ENCODE measurements at places on chromosomes 3 and 15. TPM values are rescaled to one million over a fixed set of nuclear protein-coding genes. Genes with fewer than 3 reads are reported as not detected.
A peak's percentile ranks its signal among the peaks of the same experiment; 100 is the strongest.

GRCh38 chr3:149480326-149481017 is 6.0 kb downstream of the TM4SF4 start:
- peak; percentile 55 for DNase-seq
- peaks cover 11% of the 10 kb centered on the region for H3K27me3 ChIP-seq
- no peak overlapping the region for H3K27ac ChIP-seq
- H3K36me3 ChIP-seq = no peaks in the 10 kb centered on the region
- H3K4me3 ChIP-seq = no peak overlapping the region
- no peaks in the 10 kb centered on the region for H3K4me1 ChIP-seq

GRCh38 chr15:45586601-45587094 is 531 bp upstream of the BLOC1S6 start:
- no peak for DNase-seq
- peaks cover 30% of the 10 kb centered on the region for H3K4me1 ChIP-seq
- peak overlapping the region; percentile 98 for H3K27ac ChIP-seq
- peak overlapping the region; percentile 94 for H3K4me3 ChIP-seq
- H3K27me3 ChIP-seq = no peaks in the 10 kb centered on the region

INSYN1 gene
- total RNA-seq = not detected

CYP1A2 gene
- not detected for total RNA-seq

FBXW12 gene
- not detected for total RNA-seq

GRCh38 chr3:46712191-46713049 is 5.2 kb downstream of the PRSS50 start:
- no peaks in the 10 kb centered on the region for H3K4me1 ChIP-seq
- no peak overlapping the region for H3K4me3 ChIP-seq
- H3K36me3 ChIP-seq = no peaks in the 10 kb centered on the region

CAPN3 gene
- total RNA-seq = 9.2 TPM

DNA sequence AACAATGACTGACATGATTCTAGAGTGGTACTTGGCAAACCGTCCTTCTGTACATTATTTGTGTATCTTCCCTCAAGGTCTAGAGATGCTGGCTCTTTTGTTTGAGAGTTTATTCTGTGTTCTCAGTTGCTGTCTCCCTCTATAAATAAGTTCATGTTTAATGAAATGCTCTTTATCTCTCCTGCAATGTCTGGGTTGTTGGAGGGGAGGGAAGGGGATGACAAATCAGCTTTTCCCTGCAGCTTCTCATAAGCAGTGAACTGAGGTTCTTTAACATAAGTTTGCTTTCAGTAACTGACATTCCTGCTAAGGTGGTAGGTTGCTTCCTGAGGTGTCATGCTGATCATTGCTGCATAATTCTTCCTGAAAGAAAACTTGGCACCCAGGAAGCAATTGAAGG is 21.8 kb downstream of the ITPR1 start:
- no peak overlapping the region for H3K4me3 ChIP-seq
- no peak for DNase-seq
- H3K27me3 ChIP-seq = no peaks in the 10 kb centered on the region
- peaks cover 67% of the 10 kb centered on the region for H3K4me1 ChIP-seq
- H3K36me3 ChIP-seq = no peaks in the 10 kb centered on the region

CIDEC gene
- 0.65 TPM for total RNA-seq

DNA sequence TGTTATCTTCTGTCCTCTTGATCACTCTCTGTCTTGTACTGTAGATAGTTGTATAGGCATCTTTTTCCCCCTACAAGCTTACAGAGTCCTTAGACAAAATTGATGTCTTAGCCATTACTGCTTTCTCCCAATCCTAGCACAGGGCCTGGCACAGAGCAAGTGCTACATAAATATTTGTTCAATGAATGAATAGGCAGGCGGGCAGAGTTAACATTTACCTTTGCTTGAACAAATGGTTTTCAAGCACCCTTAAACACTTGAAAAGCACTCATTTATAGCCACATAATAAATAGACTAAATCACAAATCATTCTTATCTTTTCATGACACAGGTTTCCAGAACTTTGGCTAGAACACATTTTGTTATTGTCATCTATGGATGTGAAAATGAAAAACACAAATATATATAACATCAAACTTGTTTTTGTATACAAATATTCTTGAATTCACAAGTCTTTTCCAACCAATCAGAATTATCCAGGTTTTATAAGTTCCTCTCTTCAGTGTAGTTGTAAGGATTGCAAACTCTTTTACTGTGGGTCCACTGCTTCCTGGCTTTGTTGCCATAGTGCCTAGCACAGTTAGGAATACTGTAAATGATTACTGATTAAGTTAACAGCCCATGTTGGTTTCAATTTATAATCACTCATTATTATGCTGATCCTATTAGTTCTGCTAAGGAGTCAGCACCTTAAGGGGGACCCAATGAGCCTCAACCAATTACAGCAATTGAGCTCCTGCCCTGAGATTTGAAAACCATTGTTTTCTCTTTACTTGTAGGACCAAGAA is 61.9 kb downstream of the ISL2 start:
- no peaks in the 10 kb centered on the region for H3K4me1 ChIP-seq
- no peak for DNase-seq
- H3K27me3 ChIP-seq = no peaks in the 10 kb centered on the region

IP6K1 gene
- 36.5 TPM for total RNA-seq

DNA sequence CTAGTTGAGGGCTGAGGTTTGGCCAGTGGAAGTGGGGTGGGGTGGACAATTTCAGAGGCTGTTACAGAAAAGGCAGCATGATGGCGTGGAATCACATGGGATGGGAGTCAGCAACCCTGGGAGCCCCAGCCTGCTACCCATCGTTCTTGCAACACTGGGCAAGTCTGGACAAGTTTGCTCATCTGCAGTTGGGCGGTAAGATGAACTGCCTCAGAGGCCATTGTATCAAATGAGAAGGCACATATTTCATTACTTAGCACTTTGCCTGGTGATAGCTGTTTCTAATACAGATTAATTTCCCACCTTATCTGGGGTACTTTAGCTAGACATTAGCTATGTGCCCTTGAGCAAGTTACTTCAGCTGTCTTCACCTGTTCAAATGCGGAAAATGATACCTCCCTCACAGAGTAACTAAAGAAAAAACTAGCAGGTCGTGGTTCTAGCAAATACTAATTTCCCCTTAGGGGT is 248.9 kb downstream of the THSD4 start:
- no peaks in the 10 kb centered on the region for H3K4me1 ChIP-seq
- no peak overlapping the region for H3K27ac ChIP-seq
- no peaks in the 10 kb centered on the region for H3K27me3 ChIP-seq
- H3K4me3 ChIP-seq = no peak overlapping the region
- DNase-seq = no peak

DNA sequence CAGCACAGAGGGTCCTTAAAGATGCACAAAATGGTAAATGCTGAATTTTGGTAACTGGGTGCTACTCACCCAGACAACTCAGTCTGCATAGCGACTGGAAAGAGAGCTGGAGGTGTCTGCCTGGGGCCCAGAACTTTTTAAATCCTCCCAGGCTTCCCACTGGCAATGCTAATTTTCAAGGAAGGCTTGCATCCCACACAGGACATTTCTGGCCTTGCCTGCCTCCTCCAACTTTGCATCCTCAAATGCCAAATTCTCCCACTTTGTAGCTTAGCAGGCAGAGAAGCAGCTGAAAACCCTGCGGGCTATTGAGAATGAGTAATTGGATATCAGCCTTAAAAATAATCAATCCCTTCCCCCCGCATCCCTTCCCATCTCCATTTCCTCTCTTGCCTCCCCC is 656.6 kb upstream of the ADAMTS9 start:
- no peaks in the 10 kb centered on the region for H3K36me3 ChIP-seq
- no peaks in the 10 kb centered on the region for H3K27me3 ChIP-seq
- no peak overlapping the region for H3K4me3 ChIP-seq
- H3K27ac ChIP-seq = no peak overlapping the region
- no peaks in the 10 kb centered on the region for H3K4me1 ChIP-seq
- DNase-seq = no peak

SAMMSON gene
- total RNA-seq = not detected

TLR9 gene
- total RNA-seq = 1.2 TPM

CCR5 gene
- 0.29 TPM for total RNA-seq

ZNF385D gene
- total RNA-seq = not detected

LYSMD2 gene
- 23.1 TPM for total RNA-seq

SLC12A1 gene
- not detected for total RNA-seq

ACKR4 gene
- total RNA-seq = not detected

GRCh38 chr15:42231088-42231487 is 23.0 kb upstream of the VPS39 start:
- DNase-seq = no peak
- no peaks in the 10 kb centered on the region for H3K4me1 ChIP-seq
- H3K27ac ChIP-seq = no peak overlapping the region
- no peak overlapping the region for H3K4me3 ChIP-seq
- peaks cover 6% of the 10 kb centered on the region for H3K36me3 ChIP-seq
- no peaks in the 10 kb centered on the region for H3K27me3 ChIP-seq

GRCh38 chr15:69807721-69808120 is 290.0 kb downstream of the TLE3 start:
- peak; percentile 21 for DNase-seq
- no peak overlapping the region for H3K27ac ChIP-seq
- no peaks in the 10 kb centered on the region for H3K36me3 ChIP-seq
- no peak overlapping the region for H3K4me3 ChIP-seq

FEZF2 gene
- not detected for total RNA-seq

ANKUB1 gene
- not detected for total RNA-seq

- no peak overlapping the region for H3K27ac ChIP-seq
- no peaks in the 10 kb centered on the region for H3K36me3 ChIP-seq
- peaks cover 32% of the 10 kb centered on the region for H3K4me1 ChIP-seq
- no peak overlapping the region for H3K4me3 ChIP-seq
- DNase-seq = no peak
Observed at GRCh38 chr3:31291818-31292217, 240.9 kb upstream of the STT3B start.

GRCh38 chr3:12929801-12930200 is 88.4 kb upstream of the RPL32 start:
- no peak for DNase-seq
- no peaks in the 10 kb centered on the region for H3K36me3 ChIP-seq
- H3K4me3 ChIP-seq = no peak overlapping the region

NFKBIZ gene
- total RNA-seq = 116 TPM

PRSS50 gene
- total RNA-seq = 0.09 TPM

GRCh38 chr3:178324356-178324755 is 211.9 kb upstream of the KCNMB2 start:
- H3K4me1 ChIP-seq = no peaks in the 10 kb centered on the region
- no peak overlapping the region for H3K4me3 ChIP-seq
- no peak for DNase-seq
- no peaks in the 10 kb centered on the region for H3K36me3 ChIP-seq

DNA sequence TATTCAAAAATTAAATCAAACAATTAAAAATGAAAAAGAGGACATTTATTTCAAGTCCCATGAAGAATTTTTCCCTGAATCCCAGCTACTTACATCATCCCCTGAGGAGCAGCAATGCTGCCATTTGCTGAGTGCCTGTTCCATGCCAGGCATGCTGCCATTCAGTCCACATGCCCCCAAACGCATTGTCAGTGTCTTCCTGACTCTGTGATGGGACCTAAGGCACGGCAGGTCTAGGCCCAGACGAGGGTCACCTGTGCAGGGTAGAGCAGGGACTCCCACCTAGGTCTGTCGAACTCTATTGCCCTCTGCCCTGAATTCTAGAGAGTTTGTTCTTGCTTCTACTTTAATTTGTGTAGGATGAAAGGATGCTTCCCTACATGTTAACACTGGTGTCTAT is 7.0 kb downstream of the PSTPIP1 start:
- H3K27ac ChIP-seq = peak overlapping the region; percentile 93
- H3K4me3 ChIP-seq = peak overlapping the region; percentile 74
- H3K27me3 ChIP-seq = no peaks in the 10 kb centered on the region
- DNase-seq = no peak
- H3K4me1 ChIP-seq = peaks cover 100% of the 10 kb centered on the region

- peaks cover 57% of the 10 kb centered on the region for H3K4me1 ChIP-seq
- peak overlapping the region; percentile 55 for H3K4me3 ChIP-seq
- peak; percentile 41 for DNase-seq
- peaks cover 38% of the 10 kb centered on the region for H3K36me3 ChIP-seq
Observed at GRCh38 chr3:16337856-16338540, 73.0 kb downstream of the OXNAD1 start.

- H3K36me3 ChIP-seq = no peaks in the 10 kb centered on the region
- H3K4me1 ChIP-seq = no peaks in the 10 kb centered on the region
- no peak overlapping the region for H3K4me3 ChIP-seq
- H3K27me3 ChIP-seq = no peaks in the 10 kb centered on the region
- no peak for DNase-seq
- no peak overlapping the region for H3K27ac ChIP-seq
Observed at GRCh38 chr3:94896994-94897393, 834.1 kb downstream of the NSUN3 start.

DNA sequence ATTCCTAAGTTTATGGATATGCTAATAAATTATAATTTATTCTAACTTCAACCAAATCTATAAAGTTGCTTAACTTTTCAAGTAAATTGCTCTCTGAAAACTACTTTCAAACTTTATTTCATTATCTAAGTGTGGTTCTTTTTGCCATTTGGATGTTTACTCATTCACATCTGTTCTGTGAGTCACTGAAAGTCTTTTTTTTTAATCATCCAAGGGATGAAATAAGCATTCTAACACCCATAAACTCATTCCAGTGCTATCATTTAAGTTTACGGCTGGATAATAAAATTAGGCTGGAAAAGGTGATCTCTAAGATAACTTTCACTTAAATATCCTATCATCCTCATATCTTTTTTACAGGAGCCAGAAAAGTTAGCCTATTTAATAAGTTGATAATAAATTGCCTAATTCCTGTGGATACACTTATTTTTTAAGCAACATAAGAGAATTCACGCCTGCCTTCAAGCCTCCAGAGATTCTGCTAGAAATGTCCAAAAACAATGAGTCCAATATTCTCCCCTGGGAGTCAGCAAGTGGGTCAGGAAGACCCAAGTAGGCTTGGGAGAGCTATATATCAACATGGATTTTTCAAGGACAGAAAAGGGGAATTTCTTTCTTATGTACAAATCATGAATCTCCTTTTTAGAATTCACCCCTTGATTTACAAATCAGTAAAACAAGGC is 25.8 kb downstream of the SCG3 start:
- no peaks in the 10 kb centered on the region for H3K36me3 ChIP-seq
- no peak for DNase-seq
- no peak overlapping the region for H3K4me3 ChIP-seq
- no peaks in the 10 kb centered on the region for H3K4me1 ChIP-seq
- no peak overlapping the region for H3K27ac ChIP-seq

ZNF620 gene
- total RNA-seq = 7.4 TPM

GRCh38 chr15:85742186-85742821 is 52.4 kb downstream of the KLHL25 start:
- no peaks in the 10 kb centered on the region for H3K27me3 ChIP-seq
- peak overlapping the region; percentile 73 for H3K27ac ChIP-seq
- H3K4me1 ChIP-seq = peaks cover 4% of the 10 kb centered on the region

STXBP5L gene
- total RNA-seq = not detected

GRCh38 chr15:96958721-96959120 is 628.2 kb downstream of the NR2F2 start:
- no peaks in the 10 kb centered on the region for H3K27me3 ChIP-seq
- no peak overlapping the region for H3K27ac ChIP-seq
- DNase-seq = no peak

IGSF11 gene
- 0.19 TPM for total RNA-seq
